ENCODE measurements at places on chromosomes 2 and 18.

GRCh38 chr18:63158012-63158631 lies 161.4 kb downstream of the BCL2 start:
- no peak for DNase-seq

DNA sequence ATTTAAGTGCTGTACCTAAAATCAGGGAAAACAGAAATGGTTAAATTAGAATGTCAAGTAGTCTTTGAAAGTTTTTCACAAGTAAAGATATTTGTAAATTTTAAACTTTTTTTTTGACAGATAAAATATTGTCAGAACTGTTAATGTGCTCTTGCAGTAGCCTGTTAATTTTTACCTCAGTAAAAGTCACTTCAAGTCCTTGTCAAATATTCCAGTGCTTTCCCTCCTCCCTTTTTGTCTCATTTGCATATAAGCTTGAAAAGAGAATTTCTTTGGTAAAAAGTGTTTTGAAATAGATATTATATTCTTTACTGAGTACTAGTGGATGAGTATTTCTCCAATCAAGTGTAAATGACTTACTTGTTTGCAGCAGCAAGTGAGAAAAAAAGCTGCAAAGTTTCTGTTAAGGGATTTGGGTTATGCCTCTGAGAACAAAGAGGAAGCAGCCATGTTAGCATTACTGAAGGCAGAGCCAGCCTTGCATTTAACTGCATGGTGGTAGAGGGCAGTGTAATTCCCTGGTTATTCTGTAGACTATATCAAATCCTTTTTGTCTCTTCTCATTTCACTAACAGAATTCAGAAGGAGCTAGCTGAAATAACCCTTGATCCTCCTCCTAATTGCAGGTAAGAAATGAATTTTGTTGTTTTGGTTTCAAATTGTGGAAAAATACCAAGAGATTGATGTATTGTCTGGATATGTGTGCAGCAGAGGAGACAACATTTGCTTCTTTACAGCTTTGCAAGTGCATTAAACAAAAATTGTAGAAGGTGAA lies 3.2 kb downstream of the UBE2E3 start:
- DNase-seq: no peak

- DNase-seq: no peak
Measured at GRCh38 chr2:178268435-178268834, 74.1 kb downstream of the OSBPL6 start.

- DNase-seq: no peak
Measured at GRCh38 chr2:217222309-217222910, 362.5 kb upstream of the TNP1 start.

DNA sequence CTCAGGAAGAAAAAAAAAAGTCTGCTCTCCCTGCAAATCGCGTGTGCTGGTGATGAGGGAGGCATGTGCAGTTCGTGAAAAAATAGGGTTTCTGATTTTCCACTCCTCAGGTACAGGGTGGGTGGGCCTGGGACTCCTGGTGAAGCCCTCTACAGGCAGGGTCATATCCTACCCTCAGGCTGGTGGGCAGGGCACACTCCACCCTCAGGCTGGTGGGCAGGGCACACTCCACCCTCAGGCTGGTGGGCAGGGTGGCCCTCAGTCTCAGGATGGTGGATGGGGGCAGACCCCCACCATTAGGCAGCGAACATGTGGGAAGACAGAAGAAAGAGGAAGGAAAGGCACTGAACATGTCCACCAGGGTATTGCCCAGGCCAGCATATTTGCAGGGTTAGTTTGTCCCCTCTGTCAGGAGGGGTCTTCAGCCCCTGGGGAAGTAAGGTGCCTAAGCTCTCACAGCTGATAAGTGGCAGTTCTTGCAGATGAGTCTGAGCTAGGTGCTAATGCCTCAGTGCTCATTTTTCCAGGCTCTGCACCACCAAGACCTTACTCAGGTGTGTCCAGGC lies 95.2 kb upstream of the RAB6C start:
- no peak for DNase-seq
